ENCODE measurements at places on chromosomes 12 and 14.

DNA sequence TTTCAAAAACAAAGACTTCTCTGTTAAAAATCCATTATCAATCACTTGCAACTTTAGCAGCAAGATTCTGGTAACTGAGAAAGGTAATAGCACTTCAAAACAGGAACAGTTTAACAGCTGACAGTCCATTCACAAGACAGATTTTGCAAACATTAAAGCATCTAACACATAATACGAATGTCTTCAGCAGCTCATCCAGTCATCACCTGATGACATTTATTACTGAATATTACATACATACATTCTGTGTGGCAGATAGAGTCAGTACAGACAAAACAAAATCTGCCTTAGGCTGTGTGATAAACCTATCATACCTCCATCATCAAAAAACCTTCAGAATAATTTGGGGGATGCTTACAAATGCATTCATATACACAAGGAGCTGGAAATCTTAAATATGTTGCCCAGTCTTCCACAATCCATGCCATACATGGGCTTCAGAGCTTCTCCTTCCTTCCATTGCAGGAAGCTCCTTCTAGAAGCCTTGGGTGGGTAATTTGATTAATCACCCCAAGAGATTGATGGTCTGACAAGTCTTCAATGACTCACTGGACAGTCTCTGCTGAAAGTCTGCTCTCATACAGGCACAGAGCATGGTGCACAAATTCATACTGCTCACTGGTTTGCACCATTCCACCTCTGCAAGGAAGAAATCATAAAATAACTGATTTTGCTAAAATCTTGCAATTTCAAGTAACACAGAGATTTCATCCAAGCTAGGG, 1.6 kb upstream of the PTPRB start:
- DNase-seq, result no peak

DNA sequence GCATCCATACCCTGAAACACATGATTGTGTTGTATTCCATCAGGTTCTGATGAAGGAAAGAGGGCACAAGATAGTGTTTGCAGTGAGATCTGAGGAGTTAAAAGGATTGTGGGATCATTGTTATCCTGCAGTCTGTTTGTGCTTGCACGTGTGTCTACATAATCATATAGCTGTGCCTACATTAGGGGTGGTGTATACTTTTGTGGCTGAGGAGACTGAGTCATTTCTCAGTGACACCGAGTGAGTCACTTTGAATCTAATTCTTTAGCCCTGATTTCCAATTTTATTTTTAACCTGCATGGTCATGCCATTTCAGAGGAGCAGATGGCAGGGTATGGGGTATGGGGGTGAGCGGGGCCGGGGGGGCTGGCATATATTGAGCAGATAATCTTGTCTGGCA, 133.2 kb downstream of the ANO4 start:
- no peak for DNase-seq

- no peak for DNase-seq
These were observed 5.7 kb downstream of the PRKAB1 start for GRCh38 chr12:119673634-119674033.

GRCh38 chr14:43901911-43902673, 605.0 kb downstream of the FSCB start:
- no peak for DNase-seq

DNA sequence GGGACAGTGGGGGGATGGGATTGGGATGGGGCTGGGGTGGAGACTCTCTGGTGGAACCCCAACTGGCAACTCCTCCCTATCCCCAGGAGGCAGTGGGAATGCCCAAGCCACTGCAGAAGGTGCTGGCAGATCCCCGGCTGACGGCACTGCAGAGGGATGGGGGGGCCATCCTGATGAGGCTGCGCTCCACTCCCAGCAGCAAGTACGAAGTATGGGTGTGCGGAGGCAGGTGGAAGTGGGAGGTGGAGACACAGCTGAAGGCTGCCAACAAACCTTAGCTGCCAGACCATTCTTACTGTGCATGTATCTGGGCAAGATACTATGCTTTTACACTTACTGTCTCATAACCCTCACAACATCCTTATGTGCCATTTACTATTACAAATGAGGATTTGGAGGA, 8.2 kb downstream of the ARHGEF40 start:
- no peak for DNase-seq

DNA sequence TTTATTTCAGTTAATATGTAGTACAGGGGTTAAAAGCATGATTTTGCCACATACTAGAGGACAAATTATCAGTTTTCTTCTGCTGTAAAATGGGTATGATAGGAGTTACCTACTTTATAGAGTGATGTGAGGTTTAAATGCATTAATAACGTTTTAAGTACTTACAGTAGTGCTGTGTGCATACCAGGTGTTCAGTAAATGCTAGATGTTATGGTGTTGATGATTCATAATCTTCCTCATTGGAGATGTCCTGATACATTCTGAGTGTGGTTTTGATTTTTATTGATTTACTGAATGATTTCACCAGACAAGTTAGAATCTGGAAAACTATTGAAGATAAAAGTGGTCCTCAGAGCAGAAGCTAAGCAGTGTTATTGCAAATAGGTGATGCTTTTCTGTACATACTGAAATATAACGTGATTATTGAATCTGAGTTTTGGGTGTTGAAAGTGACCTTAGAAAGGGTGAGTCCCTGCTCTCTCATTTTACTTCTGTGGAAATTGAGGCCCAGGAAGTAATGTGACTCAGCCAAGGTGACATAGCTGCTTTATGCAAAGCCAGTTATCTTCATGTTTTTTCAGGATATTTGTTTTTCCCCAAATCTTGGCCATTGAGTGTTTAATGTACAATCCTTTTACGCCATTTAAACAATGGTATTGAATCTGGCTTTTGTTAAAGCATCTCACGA, 54.7 kb downstream of the VRK1 start:
- no peak for DNase-seq

- no peak for DNase-seq
These were observed 38.2 kb downstream of the SLC6A12 start for GRCh38 chr12:175759-176158.

GRCh38 chr14:101174980-101175606, 271.6 kb upstream of the RTL1 start:
- no peak for DNase-seq
